ENCODE measurements at places on chromosomes 1 and 21.

- DNase-seq: no peak
Observed at GRCh38 chr1:183636334-183636682, 725 bp upstream of the ARPC5 start.

DNA sequence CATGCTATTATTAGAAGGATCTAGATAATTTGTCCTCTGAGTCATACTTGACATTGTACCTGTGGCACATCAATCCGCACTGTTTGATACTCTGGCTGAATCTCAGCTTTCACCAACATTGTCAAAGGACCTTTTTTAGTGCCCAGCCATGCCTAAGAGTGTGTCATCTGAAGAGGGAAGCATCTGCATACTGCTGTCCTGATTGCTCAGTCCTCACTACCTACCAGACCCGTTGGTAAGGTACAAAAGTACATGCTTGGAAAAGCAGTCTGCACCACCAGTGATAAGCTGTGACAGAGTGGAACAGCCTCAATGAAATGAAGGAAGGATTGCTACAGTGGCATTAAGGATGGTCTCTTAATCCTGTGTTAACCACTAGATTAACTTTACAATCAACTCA, 17.1 kb downstream of the SYNC start:
- no peak for DNase-seq

- no peak for DNase-seq
Observed at GRCh38 chr1:157168015-157168414, 29.8 kb upstream of the ETV3 start.

DNA sequence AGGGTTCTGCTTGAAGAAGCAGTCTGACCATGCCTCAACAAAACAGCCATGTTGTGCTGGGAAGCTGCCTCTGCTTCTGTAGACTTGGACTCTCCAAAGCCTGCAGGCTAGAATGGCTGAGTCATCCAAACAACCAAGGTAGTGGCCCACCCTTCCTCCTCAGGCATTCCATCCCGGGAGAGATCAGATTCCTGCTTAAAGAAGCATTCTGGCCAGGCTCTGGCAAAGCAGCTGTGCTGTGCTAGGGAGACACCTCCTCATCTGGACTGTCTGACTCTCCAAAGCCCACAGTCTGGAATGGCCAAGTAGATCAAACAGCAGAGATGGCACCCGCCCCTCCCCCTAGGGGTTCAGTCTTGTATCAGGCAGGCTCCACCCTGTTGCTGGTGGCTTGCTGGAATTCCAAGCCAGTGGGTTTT, 38.3 kb upstream of the F3 start:
- DNase-seq: no peak

- DNase-seq: no peak
Observed at GRCh38 chr1:167212025-167212424, 8.7 kb upstream of the POU2F1 start.
